ENCODE measurements at places on chromosomes 6 and 20.

GRCh38 chr6:136031982-136032381 lies 180.5 kb downstream of the PDE7B start:
- DNase-seq, result no peak

GRCh38 chr6:1423578-1423977 lies 34.2 kb downstream of the FOXF2 start:
- DNase-seq, result no peak

DNA sequence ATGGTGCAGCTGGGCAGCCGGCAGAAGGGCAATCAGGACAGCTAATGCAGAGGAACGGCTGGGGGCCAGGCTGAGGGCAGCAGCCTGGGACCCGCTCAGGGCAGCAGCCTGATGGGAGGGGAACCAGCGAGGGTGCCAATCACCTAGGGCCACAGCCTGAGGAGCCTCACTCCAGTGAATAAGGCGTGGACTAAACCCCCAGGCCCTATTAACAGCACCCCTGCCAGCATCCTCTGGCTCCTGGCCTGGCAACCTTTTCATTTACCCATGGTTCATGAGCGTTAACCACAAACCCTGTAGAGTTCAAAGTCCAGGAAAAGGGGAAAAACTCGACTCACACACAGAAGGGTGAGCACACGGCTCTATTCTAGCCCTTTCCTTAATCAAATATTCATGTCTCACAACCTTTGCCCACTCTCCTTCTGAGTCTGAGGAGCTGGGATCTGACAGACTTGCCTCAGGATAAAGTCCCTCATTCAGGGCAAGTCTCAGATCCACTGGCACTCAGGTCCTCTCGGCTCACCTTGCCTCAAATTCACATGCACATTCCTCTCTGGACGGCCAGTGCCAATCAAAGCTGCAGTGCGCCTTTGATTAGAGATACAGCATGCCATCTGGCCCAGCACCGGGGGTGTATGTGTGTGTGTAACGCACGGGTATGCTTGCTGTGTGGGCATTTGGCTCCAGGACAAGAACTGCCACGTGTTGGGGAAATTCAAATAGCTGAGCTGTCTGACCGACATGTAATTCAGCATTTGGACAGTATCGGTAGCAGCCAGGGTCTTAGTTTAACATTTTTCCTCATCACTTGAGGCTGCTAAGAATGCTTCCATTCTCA lies 86.9 kb upstream of the TRAF3IP2 start:
- DNase-seq, result no peak

DNA sequence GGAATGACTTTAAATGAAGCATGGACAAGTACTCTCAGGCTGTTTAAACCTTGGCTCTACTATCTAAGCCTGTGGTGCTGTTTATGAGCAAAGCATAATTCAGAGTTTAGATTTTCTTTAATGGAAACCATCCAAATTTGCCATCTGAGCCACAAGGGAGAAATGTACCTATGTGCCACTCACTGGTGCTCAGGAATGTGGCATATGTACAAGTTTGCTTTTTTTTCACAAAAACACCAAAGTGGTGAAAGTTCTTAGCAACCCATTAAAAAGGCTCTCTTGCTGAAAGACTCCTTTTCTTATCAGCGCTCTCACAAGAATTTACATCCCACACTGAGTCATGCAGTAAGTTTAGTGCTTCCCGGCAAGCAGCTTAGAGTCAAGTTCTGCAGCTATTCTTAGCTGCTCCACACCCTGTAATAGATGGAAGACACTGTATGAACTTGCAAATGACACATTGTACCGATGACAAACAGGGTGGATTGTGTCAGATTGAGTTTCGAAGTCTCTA lies 57.3 kb upstream of the MLIP start:
- no peak for DNase-seq

DNA sequence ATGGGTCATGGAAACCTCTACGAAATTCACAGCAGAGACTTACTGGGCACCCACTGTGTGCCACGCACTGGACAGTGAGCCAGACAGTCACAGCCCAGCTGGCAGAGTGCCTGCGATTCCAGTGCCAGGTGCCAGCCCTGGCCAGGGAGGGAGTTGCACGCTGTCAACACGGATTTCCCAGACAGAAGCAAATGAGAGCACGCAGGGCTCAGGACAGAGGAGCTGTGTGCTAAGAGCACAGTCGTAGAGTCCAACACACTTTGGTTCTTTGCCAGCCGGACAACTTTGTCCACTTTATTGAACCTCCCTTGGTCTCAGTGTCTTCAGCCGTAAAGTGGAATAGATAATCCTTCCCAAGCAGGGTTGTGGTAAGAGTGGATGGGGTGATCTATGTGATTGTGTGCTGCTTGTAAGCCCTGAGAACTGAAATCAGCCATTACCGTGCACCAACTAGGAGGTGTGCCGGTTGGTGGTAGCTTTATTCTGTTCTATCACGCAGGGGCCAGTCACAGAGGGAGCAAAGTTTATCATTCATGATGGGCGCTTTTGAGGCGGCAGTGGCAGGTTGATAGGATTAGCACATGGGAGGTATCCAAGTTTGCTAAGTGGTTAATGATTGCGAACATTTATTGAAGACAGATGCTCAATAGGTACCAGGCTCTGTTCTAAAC lies 40.6 kb downstream of the SIRPA start:
- DNase-seq, result no peak

DNA sequence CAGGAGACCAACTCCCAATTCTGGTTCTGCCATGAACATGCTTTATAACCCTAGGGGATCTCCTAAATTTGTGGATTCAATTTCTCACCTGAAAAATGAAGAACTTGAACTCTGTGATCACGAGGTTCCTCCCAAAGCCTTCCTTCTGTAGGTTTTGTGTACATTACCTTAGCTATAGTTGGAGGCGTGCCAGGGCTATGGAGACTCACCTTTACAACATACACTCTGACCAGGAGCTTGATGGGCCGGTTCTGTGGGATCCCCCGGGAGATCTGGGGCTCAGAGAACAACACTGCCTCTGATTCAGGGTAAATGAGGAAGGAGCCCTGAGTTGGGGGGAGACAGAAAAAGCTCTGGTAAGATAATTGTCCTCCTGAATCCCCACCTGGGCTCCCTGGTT lies 34.1 kb downstream of the ERGIC3 start:
- DNase-seq, result no peak

- no peak for DNase-seq
Measured at GRCh38 chr6:107355659-107356058, 103.7 kb downstream of the PDSS2 start.

DNA sequence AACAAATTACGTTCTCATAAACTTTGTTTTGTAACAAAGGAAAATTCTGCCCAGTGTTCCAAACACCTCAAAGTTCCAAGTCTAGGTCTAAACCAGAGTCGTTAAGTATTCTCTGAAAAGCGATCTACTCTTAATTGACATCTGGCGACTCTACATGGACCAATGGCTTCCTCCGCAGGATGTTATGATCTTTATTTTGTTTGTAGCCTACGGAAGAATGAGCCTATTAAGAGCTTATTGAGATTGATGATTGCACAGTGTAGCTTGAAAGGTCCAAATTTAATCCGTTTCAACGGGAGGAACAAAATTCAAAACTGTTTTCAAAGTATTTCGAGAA lies 61.1 kb downstream of the FAM217A start:
- DNase-seq, result no peak

- DNase-seq, result no peak
Measured at GRCh38 chr6:36110050-36110449, 20.3 kb upstream of the MAPK13 start.

DNA sequence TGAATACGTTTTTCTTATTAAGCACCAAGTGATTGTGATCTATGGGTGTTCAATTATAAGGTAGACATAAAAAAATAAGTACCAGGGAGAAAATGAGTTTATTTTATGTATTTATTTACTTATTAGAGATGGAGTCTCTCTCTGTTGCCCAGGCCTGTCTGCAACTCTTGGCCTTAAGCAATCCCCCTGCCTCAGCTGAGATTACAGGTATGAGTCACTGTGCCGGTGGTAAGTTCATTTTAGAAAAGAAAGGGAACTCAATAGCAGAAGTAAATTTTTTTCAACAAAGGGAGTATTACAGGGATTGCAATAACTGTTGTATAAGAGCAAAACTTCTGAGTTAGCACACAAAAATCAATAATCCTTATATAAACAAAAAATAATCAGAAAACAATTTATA lies 98.7 kb upstream of the FUT9 start:
- DNase-seq, result no peak

- no peak for DNase-seq
Measured at GRCh38 chr20:2153326-2153725, 51.7 kb downstream of the STK35 start.

DNA sequence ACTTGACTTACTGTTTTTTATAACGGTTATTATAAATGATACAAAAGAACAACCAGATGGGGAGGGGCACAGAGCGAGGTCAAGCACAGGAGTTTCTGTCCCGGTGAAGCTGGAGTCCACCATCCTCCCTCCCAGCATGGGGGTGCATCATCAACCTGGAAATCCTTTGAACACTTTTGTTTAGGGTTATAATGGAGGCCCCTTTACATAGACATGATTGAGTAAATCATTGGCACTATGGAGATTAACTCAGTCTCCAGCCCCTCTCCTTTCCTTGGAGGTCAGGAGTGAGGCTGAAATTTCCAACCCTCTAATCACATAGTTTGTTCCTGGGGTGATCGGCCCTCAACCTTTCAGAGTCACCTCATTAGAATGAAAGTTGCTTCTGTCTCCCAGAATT lies 71.8 kb upstream of the ANKEF1 start:
- no peak for DNase-seq
